ENCODE measurements at places on chromosomes 1 and 21.

GRCh38 chr21:17805966-17806365, 13.2 kb downstream of the C21orf91 start:
- no peak for DNase-seq

- no peak for DNase-seq
These were observed 3.0 kb upstream of the BATF3 start for GRCh38 chr1:212702672-212703071.

DNA sequence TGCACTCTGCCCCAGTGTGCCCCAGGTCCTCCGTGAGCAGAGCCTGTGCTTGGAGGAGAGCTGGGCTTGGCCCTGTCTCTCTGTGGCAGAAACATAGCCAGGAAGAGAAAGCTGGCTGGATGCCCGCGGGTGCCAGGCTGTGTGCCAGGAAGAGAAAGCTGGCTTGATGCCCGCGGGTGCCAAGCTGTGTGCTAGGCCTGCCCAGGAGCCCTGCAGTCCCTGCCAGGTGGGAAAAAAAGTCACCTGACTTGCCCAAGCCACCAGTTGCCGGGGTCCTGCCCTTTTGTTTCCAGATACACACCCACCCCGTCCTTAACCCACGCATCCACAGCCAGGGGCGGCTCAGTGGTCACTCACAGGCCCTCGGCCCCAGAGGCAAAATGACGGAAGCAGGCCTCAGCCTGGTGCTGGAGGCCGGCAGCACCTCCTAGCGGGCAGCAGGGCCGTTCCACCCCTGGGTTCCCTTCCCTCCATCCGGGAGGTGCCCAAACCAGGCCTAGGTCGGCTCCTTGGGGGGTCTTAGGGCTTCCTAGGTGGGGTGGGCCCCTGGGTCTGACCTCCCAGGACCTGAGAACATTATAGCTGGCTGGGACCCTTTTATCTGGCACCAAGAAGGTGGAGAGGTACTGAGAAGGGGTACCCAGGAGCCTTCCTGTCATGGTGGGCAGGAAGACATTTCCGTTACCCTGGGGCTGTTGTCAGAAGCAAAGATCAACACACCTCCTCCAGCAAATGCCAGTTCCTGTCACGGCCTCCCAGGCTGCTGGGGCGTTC, 9.1 kb downstream of the ITGB2 start:
- DNase-seq = peak; percentile 90

DNA sequence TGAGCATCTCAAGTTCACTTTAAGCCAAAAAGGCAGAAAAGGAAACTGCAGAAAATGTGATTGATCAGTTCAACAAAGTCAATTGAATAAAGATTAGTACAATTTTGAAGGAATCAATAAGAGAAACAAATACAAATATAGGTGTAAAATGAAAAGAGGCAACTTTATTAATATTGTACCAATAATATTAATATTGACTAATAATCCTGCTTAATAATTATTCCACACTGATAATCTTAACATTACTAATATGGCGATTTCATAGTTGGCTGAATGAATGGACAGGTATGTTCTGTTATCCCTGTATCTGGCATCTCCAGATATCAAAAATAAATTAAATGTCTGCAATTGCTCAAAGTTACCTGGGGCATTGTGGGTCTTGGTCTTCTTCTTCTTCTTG, 61.8 kb downstream of the PRKAB2 start:
- no peak for DNase-seq

- no peak for DNase-seq
These were observed 13.9 kb downstream of the KCNK1 start for GRCh38 chr1:233627823-233628222.

Measured in cardiac septum (tissue), 1 donor.